Nephron progenitor cell (in vitro differentiated cells): ENCODE measurements at places on chromosomes 13 and 19.

- DNase-seq, result no peak
Observed at GRCh38 chr19:19329126-19329525, 8.5 kb downstream of the MAU2 start.

DNA sequence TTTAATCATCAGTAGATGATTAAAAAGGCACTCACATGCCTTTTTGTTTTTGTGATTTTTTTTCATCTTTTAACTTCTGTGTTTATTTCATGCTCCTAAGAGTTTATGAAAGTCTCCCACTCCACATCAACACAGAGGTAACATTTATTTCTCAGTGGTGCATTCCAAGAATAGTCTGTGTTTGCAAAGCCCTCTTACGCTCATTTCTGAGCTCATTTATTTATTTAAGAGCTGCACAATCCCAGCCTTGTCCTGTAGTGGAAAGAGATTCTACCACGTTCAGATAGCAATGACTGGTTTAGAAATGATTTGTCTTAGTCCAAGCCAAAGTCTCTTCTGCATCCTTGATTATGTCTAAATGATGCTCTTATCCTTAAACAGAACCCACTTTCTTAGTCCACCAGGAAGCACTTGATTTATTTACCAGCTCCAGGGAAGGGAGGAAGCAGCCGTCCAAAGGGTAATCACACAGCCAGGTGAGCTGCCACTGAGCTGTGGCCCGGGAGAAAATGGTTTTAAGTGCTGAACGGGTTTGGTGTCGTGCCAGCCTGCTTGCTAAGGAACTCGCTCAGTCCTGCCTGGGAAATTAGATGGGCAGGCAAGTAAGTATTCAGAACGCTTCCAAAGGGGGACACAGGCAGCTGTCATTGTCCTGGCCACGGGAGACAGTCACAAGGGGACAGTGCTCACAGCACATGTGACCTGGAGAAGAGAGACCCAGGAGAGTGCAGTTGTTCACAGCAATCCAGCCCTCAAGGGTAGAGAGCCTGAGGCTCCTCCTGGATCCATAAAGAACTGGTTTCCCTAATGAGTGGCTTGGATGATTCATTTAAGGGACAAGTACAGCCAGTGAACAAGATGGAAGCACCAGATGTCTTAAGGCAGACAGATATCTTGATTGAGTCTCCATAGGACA, 131.8 kb upstream of the WASF3 start:
- DNase-seq, result no peak

DNA sequence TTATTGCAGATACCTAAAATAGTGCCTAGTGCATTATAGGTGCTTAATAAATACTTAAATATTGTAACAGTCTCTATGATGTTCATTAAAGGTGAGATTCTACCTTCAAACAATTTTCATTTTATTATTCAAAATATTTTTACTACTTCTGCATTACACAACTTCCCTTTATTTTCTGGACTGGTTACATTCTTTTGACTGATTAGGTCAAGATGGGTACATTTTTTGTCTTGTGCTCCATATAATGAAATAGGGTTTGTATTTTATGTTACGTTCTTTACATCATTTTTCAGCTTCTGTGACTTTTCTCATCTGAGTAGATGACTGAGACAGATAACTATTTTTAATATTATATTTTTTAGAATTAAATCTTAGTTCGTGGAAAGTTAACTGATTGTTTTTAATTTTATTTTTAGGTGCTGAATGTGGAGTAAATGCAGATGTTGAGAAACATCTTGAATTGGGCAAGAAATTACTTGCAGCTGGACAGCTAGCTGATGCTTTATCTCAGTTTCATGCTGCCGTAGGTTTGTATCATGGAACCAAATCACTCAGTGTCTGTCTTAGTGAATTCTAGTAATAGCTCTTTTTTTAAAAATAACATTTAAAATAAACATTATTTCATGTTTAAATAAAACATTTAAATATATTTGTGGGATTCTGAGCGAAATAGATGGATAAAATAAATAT, 32.0 kb downstream of the DNAJC3 start:
- no peak for DNase-seq

- peak; percentile 44 for DNase-seq
Observed at GRCh38 chr19:36245210-36246005, 30.5 kb downstream of the ZNF146 start.

DNA sequence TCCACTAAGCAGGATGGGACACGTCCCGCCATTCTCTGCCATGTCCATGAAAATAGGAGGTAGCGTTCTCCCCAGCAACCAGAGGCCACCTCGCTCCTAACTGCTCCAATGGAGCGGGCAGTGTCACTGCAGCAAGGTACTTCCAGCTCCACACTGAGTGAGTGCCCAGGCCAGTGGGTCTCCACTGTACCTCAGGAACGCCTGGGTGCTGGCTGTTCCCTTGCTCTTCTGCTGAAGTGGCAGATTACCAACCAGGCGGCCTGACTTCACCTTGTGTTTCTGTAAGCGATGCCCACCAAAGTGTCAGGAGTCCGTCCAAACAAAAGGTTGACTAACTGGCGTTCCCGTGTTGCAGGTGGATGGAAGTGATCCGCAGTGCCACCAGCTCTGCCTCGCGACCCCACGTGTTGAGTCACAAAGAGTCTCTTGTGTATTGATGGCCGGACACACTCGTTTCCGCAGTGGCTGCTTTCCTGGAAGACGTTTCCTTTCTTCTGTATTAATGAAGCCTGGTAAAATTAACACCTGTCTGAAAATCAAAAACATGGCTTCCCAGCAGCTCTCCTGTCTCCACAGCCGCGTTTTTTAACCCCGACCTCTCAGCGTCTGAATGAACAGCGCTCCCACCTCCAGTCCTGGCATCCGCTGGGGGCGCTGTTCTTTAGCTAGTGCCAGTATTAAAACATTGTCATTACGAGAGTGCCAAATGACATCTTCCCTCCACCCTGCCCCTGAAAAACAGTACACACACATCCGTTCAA, 128.8 kb downstream of the STK24 start:
- DNase-seq, result peak; percentile 76

DNA sequence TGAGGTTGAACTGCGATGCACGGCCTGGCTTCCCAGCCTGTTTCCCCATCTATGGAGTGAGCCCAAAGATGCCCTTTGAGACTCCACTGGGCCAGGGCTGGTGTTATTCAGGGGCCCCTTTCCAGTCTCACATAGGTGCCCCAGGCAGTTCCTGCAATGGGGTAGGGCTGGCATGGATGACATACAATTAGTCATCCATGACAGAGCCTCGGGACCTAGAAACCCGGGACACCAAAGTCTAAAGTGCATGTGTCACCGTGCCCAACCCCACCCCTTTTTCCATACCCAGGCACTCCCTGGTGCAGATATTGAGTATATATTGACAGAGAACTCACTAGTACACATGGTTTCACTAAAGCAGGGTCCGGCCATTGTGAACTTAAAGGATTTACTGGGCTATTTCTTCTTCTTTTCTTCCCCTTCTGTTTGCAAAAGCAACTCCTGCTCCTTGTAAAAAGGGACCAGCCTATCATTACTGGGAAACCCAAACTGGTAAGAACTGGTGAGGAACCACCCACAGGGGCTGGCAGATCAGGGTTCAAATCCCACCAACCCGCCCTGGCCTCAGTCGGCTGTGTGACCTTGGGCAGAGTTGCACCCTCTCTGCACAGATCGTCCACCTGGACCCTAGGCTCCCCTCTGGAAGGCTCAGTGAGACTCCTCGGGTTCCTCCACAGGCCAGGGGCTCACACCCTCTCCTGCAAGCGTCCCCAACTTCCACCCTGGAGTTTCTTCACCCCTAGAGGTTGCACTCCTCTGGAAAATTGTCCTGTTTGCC, 2.7 kb downstream of the B3GNT3 start:
- DNase-seq, result no peak

GRCh38 chr13:76245920-76246319, 609.8 kb downstream of the LMO7 start:
- DNase-seq, result no peak

DNA sequence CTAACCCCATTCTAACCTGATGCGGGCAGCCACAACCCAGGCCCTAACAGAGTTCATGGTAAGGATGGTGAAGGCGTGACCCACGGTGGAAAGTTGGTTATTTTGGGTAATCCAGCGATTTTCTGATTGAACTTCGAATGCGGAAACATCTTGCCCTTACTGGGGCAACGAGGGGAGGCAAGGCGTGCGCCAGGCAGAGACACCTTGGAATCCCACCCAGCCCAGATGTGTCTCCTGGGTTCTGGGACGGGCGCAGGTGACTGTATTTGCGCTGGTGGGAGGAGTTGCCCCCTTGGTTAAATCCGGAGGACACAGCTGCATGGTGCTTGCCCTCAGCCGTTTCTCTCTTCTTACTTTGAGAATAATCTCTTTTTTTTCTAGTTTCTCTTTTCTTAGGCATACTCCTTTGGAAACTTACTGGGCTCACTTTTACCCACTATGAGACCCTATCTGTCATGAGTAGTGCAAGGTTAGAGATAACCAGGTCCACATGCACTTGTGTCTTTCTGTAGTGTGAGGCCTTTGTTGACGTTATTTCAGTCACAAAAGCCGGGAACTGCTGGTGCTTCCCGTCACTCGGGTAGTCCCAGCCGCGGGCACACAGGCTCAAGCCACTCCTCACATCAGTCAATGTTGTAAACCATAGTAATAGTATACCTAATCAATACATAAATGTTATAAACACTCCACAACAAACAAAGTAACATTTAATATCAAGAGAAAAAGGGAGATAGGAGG, 81.5 kb downstream of the ATP11A start:
- DNase-seq, result no peak

GRCh38 chr19:9806803-9807202, 12.1 kb downstream of the FBXL12 start:
- no peak for DNase-seq

GRCh38 chr13:113584870-113585671, 518 bp downstream of the TFDP1 start:
- peak; percentile 49 for DNase-seq

DNA sequence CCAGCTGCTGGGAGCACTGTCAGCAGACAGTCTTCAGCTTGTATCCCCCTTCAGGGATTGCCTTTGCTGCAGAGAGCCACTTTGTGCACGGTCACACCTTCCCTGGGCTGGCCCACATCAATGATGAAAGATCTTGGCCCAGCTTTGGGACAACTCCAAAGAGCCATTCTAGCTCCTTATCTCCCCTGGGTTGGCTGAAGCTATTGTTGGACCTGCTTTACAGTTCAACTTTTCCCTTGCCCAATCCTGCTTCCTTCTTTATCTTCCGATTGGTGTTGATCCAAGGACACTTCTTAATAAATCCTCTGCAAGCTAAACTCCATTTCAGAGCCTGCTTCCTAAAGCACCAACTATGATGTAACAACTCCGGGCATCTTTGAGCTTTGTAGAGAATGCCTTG, 466.4 kb downstream of the KLF12 start:
- DNase-seq, result no peak

DNA sequence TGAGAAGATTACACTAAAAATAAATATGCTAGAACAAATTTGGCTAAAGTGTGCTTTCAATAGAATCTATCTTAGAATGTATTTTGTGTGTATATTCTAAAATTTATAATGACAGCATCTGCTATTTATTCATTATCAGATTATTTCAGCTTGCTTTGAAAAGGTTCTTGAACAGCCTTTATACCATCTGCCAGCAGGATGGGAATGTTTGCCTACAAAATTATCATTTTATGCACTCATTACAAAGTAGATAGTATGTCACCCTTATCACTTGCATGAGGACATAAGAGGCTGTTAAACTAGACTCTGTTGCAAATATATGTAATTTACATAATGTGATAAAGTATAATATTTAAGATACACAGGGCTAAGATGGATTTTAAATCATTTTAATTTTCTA, 1286.9 kb upstream of the PCDH20 start:
- no peak for DNase-seq

DNA sequence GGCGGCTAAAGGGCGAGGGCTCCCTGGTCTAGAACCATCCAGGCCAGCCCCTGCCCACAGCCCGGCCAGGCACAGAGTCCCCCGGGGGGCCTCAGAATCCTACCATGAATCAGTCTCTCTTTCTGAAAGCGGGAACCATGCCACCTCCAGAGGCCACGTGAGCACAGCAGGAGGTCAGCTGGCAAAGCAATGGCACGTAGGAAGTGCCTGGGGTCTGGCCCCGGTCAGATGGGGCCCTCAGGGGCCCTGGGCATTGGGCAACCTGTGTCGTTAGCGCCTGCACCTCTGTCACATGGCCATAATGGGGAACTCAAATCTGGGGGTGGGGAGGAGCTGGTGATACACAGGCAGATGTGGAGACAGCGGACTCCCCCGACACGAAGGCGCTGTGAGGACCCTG, 8.8 kb downstream of the MFSD12 start:
- DNase-seq, result no peak

DNA sequence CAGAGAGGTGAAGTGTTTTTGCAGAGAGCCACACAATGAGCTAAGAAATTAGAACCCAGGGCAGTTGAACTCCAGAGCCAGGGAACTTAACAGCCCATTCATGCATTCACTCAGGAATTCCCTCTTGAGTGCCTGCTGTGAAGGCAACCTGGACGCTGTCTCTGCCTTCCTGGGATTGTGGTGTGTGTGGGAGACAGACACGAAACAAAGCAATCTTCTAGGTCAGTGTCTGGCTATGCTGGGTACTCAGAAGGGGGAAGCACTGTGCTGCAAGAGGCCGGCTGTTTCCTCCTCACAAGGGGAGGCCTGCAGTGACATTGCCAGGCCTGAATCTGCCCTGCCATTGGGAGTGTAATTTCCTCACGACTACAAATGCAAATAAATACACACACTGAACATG, 9.7 kb downstream of the BCKDHA start:
- no peak for DNase-seq

DNA sequence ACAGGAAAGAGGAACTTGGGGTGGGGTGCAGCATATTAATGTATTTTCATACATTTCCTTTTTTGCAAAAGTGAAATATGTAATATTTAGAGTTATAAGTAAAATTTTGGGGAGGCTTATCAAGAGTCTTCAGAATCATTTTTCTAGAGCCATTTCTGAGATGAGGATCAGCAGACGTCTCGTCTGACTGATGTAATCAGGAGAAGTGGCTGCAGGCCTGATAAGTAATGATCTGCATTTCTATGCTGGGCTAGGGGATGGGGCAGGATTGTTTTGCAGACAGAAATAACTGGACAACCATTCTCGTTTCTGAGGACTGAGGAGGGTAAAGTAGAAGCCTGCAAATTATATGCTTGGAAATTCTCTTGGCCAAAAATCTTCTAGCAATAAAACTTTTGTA, 89.2 kb upstream of the ARGLU1 start:
- no peak for DNase-seq

- no peak for DNase-seq
Observed at GRCh38 chr13:33520468-33520839, 234.9 kb upstream of the STARD13 start.

DNA sequence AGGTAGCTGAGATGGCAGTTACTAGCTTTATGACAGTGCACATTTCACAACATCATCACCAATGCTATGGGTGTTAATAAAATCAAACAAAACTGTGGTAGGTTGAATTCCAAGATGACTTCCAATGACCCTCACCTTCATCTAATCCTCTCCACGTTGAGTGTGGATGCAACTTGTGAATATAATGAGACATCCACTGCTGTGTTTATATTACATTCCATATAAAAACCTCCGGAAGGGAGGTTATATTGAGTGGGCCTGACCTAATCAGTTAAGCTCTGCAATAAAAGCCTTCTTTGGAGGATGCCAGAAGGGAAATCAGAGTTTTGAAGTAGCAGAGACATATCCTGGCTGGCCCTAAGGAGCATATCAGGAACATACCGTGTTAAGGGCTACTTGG, 25.6 kb upstream of the CSNK1A1L start:
- DNase-seq, result no peak
